ENCODE measurements at places on chromosomes 1 and 21. TPM values are rescaled to one million over a fixed set of nuclear protein-coding genes. Genes with fewer than 3 reads are reported as not detected.

DNA sequence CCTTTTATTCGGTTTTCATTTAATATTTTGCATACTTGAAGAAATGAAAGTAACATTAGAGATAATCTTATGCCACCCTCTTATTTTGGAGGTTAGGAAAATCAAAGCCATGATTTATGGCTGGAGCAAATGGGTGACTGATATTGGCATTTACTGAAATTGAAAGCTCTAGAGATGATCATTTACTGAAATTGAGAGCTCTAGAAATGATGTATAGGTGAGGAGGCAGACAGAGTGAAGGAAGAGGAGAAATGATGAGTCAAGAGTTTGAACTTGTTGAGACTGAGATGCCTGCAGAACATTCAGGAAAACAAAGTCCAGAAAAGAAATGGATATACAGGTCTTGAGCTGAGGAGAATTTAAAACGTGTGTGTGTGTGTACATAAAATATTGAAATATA, 217.6 kb downstream of the LTN1 start:
- DNase-seq: no peak

- DNase-seq: no peak
These were observed 3.5 kb downstream of the A3GALT2 start for GRCh38 chr1:33317354-33317753.

- no peak for DNase-seq
These were observed 6.9 kb upstream of the SPOCD1 start for GRCh38 chr1:31822766-31823165.

DNA sequence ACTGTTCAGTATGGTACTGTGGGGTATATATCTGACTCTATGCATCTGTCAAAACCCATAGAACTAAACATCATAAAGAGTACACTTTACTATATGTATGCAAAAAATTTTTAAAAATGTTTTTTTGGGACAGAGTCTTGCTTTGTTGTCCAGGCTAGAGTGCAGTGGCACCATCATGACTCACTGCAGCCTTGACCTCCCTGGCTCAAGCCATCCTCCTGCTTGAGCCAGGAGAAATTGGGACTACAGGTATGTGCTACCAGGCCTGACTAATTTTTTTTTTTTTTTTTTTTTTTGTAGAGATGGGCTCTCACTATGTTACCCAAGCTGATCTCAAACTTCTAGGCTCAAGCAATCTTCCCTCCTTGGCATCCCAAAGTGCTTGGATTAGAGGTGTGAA, 11.5 kb downstream of the TRIT1 start:
- DNase-seq: no peak

The CSMD2 gene
- total RNA-seq: not detected

The RXRG gene
- not detected for total RNA-seq

GRCh38 chr1:8976896-8977450, 31.3 kb downstream of the CA6 start:
- DNase-seq: no peak

DNA sequence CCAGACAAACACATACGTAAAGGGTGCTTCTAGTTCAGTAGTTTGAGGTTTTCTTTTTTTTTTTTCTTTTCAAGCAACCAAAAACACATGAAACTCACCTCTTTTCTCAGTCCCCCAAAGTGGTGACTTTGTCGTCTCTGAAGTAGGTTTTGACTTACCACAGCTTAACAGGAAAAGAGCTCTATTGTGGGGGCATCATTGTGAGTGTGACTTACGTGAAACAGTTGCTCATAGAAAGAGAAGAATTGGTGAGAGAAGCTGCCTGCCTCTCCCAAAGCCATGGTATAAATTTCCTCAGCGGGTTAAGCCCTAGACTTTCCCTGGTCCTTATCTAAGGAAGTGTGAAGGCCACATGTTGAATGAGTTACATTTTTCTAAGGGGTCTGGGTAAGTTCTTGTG, 11.9 kb downstream of the FASLG start:
- no peak for DNase-seq

The EXO5 gene
- 7.7 TPM for total RNA-seq

DNA sequence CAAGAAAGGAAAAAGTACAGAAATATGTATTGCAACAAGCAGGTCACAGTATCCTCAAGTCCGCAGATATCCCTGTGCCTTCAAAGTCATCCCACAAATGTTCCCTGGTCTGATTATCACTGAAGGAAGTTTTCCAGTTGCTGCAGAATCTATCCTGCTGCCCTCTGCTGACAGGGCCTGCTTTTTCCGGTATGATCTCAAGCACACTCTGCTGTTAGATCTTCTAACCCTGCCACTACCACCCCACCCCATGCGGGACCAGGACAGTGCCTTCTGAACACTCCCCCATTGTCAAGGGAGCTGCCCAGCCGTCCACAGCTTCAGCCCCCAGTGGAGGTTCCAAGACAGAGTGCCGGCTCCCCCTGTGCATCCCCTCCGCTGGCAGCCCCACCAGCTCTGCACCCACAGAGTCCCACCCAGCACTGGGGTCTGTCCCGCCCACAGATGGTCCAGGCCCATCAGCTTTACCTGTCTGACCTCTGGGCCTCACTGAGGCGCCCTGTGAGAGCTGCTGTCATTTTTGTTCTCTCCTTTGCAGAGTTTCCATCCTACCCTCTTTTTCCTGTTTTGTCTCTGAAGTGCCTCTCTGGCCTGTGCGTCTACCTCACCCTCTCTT, 27.9 kb downstream of the FAM163A start:
- DNase-seq: no peak

The VPS26C gene
- total RNA-seq: 38.6 TPM

GRCh38 chr1:213457186-213457585, 406.1 kb downstream of the RPS6KC1 start:
- DNase-seq: no peak

All from HT-29 (cell line).